Activated naive CD4-positive, alpha-beta T cell treated with Interleukin-2 at 50 U/mL for 16 hours (primary cell): ENCODE measurements at places on chromosomes 12 and 14.

DNA sequence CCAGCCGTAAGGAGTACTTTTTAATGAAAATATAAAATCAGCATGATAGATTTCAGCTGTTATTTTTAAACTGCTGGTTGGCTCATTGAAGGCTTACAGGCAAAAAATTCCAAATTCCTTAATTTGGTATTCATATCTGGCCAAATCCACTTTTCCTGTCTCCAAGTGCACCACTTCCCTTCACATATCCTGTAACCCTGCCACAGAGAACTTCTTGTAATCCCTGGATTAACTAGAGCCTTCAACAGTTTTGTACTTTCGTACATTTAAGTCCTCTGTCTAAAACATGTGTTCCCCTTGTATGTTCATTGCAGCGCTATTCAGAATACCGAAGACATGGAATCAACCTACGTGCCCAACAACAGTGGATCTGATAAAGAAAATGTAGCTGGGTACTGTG is 9.6 kb downstream of the PUS7L start:
- no peak for DNase-seq

DNA sequence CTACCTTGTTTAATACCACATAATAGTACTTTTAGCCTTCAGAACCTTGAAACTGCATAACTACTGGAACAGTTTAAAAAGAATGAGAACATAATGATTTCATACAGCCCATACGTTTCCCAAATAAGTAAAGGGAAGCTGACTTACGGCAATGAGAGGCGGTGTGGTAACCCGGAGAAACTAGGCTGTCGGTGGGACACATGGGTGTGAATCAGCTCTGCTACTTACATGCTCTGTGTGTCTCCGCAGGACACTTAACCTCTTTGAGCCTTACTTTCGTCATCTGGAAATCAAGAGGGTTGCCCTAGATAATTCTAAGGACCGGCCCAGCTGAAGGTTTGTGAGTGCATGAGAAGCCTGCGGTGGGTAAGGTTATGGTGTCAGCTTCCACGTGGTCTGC is 49.3 kb upstream of the PLEKHG3 start:
- no peak for DNase-seq

GRCh38 chr14:99812096-99812750 is 19.0 kb downstream of the EML1 start:
- no peak for DNase-seq

DNA sequence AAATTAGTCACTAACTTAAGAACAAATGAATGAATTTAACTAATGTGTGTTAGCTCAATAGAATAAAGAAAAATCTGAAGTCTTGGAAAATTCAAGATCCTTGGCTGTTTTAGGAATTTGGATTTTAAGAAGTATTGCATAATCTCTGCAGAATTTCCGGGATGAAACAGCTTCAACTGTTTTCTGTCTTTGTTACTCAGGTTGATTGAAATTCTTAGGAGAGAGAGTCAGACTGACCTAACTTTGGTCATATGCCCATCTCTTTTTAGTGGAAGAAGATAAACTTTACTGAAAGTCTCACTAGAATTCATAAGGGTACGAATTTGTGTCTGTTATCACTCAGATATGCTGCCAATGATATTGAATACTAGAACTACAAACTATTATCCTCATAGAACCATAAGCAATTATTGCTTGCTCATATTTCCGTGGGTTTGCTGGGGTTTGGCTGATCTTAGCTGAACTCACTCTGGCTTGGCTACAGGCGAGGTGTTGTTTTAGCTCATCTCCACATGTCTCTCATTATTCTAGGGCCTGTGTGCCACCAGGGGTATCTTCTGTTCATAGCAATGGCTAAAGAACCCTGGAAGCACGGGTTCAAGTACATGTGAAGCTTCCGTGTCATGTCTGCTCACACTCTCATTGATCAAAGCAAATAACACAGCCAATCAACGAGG is 257.4 kb upstream of the NOVA1 start:
- DNase-seq: no peak

GRCh38 chr14:101176535-101177205 is 273.1 kb upstream of the RTL1 start:
- DNase-seq: no peak

DNA sequence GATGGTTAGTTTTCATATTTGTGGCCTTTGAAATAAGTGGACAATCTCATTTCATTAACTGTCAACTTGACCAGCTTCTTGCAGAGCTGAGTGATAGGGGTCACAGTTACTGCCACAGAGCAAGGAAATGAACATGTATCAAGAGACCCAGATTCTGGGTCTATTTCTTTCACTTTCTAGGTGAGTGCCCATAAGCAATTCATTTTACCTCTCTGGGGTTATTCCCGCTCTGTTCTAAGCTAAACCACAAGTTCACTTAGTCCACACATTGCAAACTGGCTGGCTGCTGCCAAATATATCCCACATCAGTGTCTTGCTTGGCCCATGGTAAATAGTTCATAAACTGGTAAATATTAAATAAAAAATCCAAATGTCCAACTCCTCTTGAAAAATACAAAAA is 29.9 kb downstream of the GPHB5 start:
- no peak for DNase-seq

DNA sequence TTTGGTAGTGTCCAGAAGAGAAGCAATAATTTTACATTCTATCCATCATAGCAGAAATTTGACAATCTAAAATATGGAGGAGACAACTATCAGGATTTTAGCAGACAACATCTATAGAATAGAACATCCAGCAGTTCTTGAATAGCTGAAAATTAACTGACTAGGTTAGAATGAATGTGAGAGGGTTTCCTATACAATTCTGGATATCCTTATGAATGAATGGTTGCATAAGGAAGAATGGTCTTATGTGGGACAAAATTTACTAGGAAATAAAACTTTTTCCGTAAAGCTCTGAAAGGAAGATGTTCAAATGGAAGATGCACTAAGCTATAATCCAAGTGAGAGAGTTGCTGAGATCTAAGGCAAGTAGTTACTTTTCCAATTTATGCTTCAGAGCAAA is at the start of gene OR6C3:
Gene OR6C3 (plus strand): TSS at position 301 of the 400 bp plus-strand sequence. CDS start 955 bp downstream, outside the sequence.
- no peak for DNase-seq
